ENCODE measurements at places on chromosomes 6 and 20.

DNA sequence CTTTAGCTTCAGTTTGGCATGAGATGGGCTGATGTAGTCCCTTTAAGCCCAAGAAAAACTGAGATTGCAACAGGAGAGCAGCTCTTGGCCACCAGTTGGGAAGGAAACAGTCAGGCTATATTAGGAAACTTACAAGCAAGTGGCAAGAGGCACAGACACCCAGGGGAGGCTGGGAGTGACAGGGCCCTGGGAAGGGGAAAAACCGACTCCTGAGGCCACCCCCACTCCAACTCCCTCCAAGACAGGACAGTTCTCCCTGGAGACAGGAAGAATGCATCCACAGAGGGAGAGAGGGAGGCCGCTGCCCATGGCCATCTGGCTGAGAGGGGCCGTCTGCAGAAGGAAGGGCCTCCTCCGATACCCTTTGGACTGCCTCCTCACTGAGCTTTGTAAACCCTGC lies 20.5 kb downstream of the JPH2 start:
- no peak for DNase-seq

DNA sequence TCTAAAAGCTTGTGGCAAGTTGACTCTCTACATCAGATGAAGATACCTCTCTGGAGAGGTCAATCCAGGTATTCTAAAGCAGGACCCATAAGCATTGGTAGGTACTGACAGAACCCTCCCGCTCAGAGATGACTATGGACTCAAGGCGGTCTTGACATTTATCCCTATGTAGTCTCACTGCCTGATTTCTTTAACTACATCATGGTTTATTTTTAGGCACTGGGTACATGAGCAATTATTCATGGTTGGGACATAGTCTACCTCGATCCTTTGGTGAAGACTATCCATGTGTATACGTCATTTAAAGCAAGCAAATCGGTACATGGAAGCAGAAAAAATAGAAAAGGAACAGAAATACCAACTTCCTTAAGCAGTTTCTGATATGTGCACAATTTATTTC lies 136.2 kb upstream of the TAB2 start:
- no peak for DNase-seq

GRCh38 chr20:51579137-51579536 lies 36.6 kb upstream of the NFATC2 start:
- DNase-seq, result no peak

- DNase-seq, result no peak
Measured at GRCh38 chr6:53646606-53647005, 18.9 kb downstream of the KLHL31 start.

- DNase-seq, result no peak
Measured at GRCh38 chr20:46229478-46230105, 78.7 kb downstream of the CDH22 start.

DNA sequence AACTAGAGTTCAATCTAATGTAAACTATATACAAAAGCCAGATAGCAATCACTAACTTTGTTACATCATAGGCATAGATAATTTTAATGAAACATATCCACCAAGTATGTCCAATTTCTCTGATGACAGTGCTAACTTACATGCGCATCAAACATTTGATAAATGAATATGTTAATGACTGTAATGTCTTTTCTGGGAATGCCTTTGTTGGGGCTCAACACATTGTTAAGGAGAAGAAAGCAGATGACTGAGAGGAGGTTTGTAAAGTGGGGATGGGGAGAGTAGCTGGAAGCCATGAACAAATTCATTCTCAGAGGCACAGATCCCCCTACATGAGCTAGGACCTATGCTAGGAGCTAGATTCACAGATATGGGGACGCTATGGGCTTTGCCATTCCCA lies 950.0 kb downstream of the KIF16B start:
- no peak for DNase-seq

DNA sequence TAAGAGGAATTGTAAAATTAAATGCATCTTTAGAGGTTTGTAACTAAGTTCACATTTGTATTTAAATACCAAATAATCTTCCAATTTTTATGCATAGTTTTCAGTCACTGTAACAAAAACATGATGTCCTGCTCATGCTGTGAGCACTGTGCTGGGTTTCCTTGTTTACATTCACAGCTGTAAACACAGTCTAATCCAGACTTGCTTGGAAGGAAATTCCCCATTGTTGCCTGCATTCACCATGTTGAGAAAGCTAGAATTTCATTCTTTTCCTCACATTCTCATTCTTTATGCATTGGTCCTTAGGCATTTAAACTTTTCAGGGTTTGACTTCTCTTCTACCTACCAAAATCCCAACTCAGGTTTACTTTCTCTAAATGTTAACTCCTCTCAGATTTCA lies 242.0 kb upstream of the TBX18 start:
- no peak for DNase-seq

GRCh38 chr6:34731393-34732060 lies 25.8 kb upstream of the SNRPC start:
- DNase-seq, result no peak

DNA sequence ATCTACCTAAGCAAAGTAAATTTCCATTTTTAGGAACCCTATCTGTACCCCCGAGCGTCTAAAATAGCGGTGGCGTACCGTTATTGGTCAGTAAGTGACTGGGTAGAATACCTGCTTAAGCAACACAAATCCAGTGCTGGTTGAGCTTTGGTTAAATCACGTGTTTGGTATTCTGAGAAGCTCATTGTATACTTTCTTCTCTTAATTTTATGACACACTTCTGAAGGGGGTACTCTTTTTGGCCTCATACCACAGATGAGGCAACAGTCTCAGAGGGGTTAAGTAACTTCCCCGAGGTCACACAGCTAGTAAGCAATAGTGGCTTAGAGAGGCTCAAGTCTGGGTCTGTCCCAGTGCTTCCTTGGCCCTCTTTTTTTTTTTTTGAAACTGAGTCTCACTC lies 151.2 kb downstream of the TFAP2C start:
- no peak for DNase-seq

DNA sequence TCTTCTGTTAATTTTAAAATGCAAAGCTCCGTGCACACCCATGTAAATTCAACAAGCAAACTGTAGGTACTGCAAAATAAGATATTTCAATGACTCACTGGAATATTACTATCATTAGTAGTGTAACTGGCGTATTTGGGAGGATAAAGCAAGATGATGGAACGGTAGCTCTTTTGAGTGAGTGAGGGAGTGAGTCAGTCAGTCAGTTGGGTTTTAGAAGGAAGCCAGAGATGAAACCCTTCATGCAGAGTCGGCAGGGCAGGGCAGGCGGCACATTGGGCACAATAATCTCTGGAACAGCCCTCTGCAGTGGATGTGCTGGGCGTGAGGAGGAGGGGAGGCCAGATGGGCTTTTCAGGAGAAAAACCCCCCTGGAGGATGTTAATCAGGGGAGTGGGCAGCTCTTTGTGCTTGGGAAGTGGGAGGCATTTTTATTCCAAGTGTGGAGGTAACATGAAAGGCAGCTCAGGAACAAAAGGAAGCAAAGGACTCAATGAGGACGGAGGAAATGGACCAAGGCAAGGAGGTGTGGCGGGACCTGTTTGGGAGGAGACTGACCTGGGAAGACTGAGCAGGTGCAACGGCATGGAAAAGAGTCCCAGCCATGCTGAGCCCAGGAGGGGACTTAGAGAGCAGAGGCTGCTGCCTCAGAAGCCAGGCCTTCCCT lies 171.2 kb downstream of the ZDHHC14 start:
- no peak for DNase-seq

- DNase-seq, result no peak
Measured at GRCh38 chr6:130178692-130179091, 44.1 kb downstream of the SAMD3 start.

- DNase-seq, result no peak
Measured at GRCh38 chr20:54123587-54124180, 50.1 kb downstream of the CYP24A1 start.

DNA sequence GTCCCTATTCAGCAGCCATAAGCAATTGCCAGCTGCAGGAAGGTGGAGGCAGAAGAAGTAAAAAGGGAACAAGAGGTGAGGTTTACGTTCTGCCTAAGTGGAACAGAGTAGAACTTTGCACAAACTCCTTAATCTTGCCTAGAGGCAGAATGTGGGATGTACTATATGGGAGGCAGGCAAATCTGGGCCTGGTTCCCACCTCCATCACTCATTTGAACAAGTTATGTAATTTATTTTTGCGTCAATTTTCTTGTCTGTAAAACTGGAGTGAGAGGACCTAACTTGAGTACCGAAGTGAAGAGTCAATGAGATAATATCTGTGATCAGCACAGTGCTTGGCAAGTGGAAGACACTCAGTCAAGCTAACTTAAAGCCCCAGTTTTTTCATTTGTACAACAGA lies 2.0 kb upstream of the TPBG start:
- DNase-seq, result no peak

DNA sequence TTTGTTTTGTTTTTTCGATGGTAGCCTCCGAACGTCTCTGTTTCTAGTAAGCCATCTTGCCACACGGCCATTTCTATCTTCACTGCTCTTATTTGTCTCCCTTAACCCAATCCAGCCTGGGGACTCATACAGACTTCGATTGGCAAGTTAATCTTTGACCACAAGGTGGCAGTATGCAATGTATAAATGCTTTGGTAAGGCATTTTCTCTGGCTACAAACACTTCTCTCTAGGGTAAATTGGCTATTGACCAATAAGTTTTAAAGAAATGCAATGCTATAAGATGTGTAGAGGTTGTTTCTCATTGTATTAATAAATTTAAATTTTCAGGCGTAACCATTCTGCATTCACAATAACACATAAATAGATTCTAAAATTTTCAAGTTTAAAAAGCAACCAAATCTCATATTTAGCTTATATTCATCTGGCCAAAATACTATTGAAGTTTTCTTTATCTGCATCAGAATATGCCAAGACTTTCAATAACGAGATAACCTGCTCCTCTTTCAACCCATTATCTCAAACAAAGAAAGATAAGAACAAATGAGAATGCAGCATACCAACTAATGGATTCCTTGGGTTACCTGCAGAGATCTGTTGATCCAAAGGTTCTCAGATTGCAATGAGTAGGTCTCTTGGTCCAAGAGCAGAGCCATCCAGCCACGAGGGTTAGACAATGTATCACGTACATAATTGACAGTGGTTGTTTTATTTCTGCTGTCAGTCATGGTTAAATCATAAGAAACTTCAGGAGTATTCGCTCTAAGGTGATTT lies 231.9 kb downstream of the PKHD1 start:
- no peak for DNase-seq

All from NCI-H1417 treated with DMSO at 0.1 percent for 48 hours (cell line).